Stimulated activated CD8-positive, alpha-beta memory T cell treated with anti-CD3 and anti-CD28 coated beads, Interleukin-2, amount 100 ng/mL, for 1 hour (primary cell): ENCODE measurements at places on chromosomes 16 and 17.

DNA sequence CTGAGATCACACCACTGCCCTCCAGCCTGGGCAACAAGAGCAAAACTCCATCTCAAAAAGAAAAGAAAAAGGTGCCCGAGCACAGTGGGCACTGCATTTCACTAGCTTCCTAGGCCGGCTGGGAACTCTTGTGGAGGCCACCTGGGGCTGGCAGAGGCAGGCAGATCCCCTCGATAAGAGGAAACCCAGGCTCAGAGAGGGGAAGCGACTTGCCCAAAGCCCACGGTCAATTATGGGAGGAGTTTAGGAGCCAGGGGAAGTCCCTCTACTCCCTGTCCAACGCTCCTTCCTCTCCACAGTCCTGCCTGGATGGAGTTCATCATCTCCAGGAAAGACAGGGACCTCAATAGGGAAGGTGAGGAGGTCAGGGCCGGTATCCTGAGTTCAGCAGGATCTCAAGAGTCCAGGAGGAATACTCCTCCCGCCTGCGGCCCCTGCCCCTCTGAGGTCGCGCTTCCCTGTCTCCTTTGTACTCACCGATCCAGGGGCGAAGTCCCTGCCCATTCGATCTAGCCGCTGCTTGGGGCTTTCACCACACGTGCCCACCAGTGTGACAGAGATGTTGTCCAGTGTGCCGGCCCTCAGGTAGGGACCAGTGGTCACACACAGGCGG lies 841 bp downstream of the ALOXE3 start:
- no peak for DNase-seq

GRCh38 chr16:2447920-2448583 lies 11.9 kb upstream of the TEDC2 start:
- DNase-seq, result no peak

DNA sequence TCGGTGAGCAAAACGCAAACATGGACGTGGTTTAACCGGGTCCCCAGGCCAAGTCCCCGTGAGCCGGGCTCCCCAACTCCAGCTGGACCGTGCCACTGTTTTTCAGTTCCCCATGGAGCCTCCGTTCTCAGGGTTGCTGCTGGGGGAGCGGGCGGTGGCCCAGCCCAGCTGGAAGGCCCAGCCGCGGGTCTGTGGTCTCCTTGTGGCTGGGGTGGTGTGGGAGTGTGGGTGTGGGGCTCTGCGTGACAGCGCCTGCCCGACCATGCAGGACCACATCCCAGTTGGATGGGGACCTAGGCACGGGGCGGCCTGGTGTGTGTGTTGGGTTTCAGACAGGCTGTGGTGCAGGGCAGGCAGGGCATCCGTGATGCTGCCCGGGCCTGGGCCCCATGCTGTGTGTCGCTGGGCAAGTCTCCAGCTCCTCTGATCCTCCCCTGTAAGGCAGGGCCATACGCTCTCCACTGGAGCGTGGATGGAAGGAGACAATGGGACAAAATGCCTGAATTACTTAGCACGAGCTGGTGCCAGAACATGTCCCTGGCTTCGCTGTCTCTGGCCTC lies 40.3 kb downstream of the COX4I1 start:
- no peak for DNase-seq

- no peak for DNase-seq
These were observed 29.7 kb upstream of the GFOD2 start for GRCh38 chr16:67748834-67749233.

DNA sequence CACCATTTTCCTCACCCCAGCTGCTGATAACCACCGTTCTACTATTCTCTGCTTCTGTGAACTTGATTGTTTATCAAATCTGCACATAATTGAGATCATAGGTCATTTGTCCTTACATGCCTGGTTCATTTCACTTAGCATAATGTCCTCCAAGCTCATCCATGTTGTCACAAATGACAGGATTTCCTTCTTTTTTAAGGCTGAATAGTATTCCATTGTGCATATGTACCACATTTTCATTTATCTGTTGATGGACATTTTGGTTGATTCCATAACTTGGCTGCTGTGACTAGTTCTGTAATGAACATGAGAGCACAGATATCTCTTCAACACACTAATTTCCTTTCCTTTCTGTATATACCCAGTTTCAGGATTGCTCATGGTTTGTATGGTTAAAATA lies 225.3 kb upstream of the TBX2 start:
- DNase-seq, result no peak

DNA sequence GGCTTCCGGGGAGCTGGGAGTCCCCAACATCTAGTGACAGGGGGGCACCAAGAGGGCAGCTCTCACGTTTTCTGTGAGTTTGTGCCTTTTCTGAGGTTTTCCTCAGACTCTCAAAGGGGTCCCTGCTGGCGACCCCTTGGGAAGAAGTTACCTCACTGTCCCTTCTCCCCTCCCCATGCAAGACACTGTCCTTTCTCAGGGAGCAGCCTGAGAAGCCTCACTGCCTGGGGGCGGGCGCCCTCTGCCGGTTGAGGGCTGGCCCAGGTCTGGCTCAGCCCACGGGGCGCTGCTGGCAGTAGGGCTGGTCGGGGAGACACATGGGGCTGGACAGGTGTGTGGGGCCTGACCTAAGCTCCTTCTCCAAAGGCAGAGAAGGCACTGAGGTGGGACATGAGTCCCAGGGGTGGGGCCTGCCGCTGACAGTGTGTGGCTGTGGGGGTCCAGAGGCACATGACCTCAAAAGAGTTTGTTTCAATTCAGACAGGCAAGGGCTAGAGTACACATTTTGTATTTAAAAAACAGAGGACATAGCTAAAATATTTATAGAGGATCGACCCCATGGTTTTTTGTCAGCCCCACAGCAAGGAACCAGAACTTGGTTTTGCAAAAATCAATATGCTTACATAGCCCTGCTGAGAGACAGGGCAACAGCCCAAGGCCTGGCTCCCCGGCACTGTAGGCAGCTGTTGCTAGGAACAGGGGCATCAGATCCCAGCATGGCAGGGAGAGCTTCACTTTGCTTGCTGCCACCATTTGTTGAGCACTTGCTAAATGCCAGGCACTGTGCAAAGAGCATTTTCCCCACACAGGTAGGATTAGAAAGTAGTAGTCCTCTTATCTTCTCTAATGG lies 18.5 kb upstream of the ALDH3A1 start:
- DNase-seq, result peak; percentile 45

GRCh38 chr17:63189930-63190329 lies 223.9 kb downstream of the TANC2 start:
- DNase-seq, result no peak
